Activated CD8-positive, alpha-beta memory T cell treated with anti-CD3 and anti-CD28 coated beads for 1 hour (primary cell): ENCODE measurements at places on chromosomes 7 and 10.

DNA sequence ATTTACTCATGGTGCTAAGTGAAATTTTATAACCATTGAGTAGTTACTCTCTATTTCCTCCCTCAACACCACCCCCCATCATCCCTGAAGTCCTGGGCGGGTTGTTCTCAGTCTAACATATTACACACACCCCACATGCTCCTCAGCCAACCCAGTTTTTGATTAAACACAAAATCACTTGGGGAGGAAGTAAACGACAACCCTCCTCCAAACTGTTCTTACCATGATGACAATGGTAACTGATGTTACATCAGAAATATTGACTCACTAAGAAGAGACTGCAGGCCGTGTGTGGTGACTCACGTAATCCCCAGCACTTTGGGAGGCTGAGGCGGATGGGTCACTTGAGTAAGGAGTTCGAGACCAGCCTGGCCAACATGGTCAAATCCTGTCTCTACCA is 44.2 kb downstream of the RAB11FIP2 start:
- DNase-seq = no peak

- no peak for DNase-seq
These were observed 11.5 kb upstream of the DLD start for GRCh38 chr7:107879400-107880035.

DNA sequence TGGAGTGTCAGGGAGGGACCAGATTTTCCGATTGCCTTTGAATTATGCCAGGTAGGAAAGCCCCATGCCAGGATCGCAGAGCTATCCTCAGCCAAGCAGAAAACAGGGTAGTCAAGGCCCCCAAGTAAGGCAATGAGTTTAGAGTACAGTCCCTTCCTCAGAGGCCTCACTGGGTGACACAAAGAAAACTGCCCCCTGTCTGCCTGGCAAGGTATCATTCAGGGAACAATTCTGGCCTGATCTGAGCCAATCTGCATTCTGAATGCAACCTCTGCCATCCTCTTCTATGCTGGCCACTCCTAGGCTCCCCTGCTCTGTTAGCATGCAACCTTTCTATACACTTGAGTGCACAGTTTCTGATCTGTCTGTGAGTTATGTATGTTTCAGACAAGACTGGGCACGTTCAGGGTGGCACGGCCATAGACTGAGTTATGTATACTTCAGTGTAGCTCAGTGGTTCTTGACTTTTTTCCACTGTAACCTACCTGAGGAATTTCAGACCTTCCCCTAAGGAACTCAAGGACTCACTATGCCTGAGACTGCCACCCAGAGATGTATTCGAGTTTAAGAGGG is 336.8 kb downstream of the PLXNA4 start:
- no peak for DNase-seq

GRCh38 chr7:100088621-100089457 is at the start of gene COPS6:
Gene COPS6 (plus strand): TSS chr7:100088969. CDS start chr7:100088991, 22 bp downstream.
- DNase-seq = peak; percentile 63

DNA sequence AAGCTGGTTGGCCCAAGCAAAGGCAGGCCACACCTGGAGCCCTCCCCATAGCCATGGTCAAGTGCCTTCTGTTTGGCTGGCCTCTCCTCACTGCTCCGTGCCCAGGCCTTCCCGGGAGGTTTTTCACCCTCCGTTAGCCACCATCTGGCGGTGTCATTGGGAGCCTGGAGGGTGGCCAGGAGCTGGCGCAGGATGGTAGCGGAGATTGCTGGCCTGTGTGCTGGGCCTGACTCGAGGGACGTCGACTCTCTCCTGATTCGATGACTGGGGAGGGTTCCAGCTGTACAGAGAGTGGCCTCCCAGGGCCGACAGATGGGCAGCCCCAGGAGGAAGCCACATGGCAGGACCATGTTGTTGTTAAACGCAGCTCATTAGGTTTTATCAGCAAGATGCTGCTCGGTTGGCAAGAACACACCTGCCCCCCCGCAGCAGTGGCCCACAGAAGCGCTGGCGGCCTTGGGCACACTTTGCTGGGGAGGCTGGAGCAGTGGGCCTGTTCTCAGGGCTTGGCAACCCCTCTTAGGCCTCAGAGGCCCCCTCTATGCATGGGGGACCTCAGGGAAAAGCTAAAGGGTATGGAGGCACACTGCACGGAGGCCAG is 64.0 kb upstream of the CACUL1 start:
- no peak for DNase-seq
